Renal cortex interstitium (tissue), 15 donors: ENCODE measurements at places on chromosomes 16 and 17. TPM values are rescaled to one million over a fixed set of nuclear protein-coding genes. Genes with fewer than 3 reads are reported as not detected.

- DNase-seq: no peak
Observed at GRCh38 chr16:10846213-10846998, 27.8 kb upstream of the TVP23A start.

DNA sequence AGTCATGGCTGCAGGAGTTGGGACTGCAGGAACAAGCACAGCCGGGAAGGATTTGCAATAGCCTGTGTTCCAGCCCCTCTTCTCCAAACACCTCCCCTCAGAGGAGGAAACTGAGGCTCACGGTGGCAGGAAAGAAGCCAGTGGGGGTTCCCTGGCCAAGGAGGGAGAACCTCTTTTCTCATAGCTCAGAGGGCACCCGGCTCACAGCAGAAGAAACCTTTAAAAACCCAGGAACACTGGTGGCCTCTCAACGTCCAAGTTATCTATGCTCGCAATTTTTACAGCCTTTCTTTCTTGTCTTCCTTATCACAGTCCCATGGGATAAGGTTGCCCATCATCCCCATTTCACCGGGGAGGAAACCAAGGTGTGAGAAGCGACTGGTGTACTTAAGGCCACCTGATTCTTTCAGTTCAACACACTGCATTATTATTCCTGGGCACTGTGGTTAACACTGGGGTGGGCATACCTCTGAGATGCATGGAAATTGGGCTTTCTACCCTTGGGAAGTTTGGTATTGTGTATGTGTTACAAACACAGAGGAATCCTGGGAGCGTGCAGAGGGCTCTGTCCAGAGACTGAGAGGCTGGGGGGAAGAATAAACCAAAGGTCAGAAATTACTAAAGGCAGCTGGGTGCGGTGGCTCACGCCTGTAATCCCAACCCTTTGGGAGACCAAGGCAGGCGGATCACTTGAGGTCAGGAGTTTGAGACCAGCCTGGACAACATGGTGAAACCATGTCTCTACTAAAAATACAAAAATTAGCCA is 791 bp upstream of the ZNF629 start:
- no peak for DNase-seq

CNTD1 gene
- polyA plus RNA-seq: 2.2 TPM

- no peak for DNase-seq
Observed at GRCh38 chr17:65387322-65387721, 174.1 kb downstream of the AXIN2 start.

GRCh38 chr16:10428433-10429168 is 42.7 kb downstream of the ATF7IP2 start:
- no peak for DNase-seq

IGFALS gene
- 2.1 TPM for polyA plus RNA-seq

- DNase-seq: no peak
Observed at GRCh38 chr16:24854607-24855171, 8.9 kb downstream of the SLC5A11 start.

GRCh38 chr17:37110746-37111145 is 162.0 kb downstream of the AATF start:
- no peak for DNase-seq
